ENCODE measurements at places on chromosomes 7 and 10. TPM values are rescaled to one million over a fixed set of nuclear protein-coding genes. Genes with fewer than 3 reads are reported as not detected.

GRCh38 chr7:85023066-85023712, 163.7 kb downstream of the SEMA3D start:
- peak; percentile 76 for DNase-seq

DNA sequence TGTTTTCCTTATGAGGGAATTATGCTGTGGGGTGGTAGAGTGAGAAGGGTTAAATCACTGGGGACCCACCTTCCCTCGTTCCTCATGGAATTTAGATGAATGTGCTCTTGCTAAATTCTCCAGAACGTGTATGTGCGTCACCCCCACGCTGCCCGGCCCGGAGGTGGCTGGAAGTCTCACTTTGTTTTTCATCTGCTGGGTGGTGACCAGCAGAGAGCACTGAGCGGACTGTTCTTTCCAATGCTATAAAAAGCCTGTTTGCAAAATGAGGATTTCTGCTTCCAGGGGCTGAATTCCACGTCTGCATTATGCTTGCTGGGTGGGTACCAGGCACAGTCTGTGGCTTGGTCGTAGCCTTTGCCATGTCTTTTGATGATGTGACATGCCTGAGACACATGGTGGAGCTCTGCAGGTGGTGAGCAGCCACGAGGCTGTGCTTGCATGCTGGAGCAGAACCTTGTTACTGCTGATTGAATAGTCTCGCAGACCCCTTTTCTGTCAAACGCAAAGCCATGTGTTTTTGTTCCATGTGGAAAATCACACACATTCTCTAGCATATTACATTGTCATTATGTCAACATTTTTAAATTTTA, 31.9 kb upstream of the INSYN2A start:
- peak; percentile 34 for DNase-seq

DNA sequence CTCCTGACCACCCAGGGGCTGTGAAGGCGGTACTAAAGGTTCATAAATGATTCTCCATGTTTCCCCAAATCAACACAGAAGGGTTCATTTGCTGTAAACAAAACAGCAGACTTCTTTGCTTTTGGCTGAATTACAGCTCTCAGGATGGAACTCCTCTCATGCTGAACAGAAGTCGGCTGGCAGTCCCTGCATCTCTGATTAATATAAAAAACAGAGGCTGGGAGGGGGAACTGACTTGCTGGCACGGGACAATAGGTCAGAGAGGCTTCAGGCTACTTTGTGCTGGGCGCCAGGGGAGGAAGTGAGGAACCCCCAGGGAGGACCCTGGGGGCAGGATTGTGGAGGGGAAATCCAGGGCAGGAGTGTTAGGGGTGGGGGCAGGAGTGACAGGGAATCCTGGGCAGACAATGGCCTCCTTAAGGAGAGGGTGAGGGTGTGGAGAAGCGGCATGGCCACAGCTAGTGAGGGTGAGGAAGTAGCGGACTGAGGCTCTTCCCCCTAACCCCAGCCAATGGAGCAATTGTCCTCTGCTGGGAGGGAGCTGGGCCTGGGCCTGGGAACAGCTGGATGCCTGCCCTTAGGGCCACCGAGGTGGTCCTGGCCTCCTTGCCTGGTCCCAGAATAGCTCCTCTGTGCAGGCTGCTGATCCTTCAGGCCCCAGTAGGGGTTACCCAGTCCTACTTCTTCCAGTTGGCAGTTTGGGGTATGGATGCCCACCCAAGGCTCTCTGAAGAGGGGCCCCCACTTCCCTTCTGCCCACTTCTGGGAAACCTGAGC, 9.2 kb upstream of the SFRP5 start:
- no peak for DNase-seq

DNA sequence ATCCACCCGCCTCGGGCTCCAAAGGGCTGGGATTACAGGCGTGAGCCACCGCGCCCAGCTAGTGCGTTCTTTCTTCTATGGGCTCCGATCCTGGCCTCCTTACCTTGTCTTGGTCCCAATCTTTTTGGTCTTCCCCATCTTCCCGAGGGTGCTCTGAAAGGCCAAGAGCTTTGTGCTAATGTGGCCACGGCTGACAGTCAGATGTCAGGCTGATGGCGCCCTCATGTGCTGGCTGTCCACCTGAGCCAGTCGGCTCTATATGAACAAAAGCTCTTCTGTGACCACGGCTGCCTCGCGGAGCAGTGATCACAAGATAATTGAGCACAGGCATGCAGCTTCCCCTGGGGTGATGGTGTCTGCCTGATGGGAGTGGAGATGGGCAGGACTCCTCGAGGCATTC, 11.0 kb upstream of the AHCYL2 start:
- no peak for DNase-seq

DNA sequence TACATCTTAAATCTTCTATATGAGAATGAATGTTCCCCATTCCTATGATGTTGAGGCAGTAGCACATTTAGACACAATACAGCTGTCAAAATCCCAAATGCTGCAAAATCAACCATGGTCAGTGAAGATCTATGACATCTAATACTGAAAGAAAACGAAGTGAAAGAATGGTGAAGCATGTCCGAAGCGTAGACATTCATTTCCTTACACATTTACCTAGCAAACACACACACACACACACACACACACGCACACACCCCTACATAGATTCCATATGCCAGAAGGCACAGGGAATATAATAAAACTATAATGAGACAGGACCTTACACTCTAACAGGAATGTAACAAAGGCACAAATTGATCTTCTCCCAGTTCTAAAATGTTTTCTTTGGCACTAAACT, 32.5 kb downstream of the CCDC6 start:
- peak; percentile 17 for DNase-seq

Gene HOXA9
- total RNA-seq = not detected

All from fibroblast of the aortic adventitia (primary cell).